ENCODE measurements at places on chromosomes 3 and 15.

- no peak for DNase-seq
These were observed 4.3 kb upstream of the AP4E1 start for GRCh38 chr15:50904211-50904610.

DNA sequence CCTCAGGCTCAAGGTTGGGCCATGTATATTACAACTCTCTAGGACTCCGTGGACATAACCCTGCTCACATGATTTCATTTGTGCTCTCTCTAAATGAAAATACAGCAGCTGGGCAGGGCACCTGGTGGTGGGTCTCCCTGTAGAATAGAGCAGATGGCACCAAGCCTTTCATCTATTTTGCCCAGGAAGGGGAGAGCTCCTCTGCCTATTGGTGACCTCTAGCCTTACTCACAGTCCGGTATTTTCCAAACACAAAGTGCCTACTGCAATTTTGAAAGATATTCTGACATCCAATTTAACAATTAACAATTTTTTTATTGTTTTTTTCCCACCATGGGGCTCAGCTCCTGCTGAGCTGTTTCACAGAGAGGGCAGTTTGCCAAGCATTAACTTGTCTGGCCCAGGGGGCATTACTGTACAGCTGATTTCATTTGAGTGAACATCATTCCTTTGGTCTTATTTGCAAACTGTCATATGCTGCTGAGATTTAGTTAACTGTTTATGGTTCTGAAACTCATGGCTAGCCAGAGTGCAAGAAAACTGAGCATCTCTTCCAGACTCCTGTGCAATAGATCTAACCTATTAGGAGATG lies 474.0 kb downstream of the EPHB1 start:
- no peak for DNase-seq

DNA sequence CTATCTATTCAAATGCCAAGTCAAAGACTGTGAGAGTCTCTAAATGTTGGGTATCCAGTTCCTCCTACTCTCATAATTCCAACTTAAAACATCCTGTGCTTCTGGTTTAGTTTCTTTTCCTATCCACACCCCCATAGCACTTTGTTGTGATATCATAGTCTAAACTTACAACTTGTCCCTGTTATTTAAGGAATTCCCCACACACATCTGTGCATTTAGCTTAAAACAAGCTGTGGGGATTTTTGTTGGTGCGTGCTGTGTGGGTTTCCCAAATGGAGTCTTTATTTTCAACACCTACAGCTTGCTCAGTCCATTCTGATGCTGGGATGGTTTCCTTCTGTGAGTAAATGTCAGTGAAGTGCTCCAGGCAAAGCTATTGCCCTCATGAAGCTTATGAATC lies 167.3 kb downstream of the GMNC start:
- DNase-seq, result no peak

DNA sequence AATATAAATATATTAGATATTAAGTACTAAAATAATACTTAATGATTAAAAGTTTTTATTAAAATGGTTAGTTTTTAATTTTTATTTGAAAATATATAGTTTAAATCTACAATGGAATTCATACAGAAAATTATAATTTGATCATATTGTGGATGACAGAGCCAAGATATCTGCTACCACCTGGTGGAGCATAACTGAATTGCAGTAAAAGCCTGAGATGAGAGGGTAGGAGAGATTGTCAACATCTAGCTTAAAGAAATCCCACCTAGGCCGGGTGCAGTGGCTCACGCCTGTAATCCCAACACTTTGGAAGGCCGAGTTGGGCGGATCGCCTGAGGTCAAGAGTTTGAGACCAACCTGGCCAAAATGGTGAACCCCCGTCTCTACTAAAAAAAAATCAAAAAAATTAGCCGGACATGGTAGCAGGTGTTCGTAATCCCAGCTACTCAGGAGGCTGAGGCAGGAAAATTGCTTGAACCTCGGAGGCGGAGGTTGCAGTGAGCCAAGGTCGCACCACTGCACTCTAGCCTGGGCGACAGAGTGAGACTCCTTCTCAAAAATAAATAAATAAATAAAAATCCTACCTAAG lies 25.1 kb upstream of the CSTA start:
- peak; percentile 68 for DNase-seq

GRCh38 chr3:35544976-35545375 lies 94.3 kb upstream of the ARPP21 start:
- no peak for DNase-seq

- DNase-seq, result no peak
These were observed 108.4 kb downstream of the ADAMTSL3 start for GRCh38 chr15:83762367-83762766.

DNA sequence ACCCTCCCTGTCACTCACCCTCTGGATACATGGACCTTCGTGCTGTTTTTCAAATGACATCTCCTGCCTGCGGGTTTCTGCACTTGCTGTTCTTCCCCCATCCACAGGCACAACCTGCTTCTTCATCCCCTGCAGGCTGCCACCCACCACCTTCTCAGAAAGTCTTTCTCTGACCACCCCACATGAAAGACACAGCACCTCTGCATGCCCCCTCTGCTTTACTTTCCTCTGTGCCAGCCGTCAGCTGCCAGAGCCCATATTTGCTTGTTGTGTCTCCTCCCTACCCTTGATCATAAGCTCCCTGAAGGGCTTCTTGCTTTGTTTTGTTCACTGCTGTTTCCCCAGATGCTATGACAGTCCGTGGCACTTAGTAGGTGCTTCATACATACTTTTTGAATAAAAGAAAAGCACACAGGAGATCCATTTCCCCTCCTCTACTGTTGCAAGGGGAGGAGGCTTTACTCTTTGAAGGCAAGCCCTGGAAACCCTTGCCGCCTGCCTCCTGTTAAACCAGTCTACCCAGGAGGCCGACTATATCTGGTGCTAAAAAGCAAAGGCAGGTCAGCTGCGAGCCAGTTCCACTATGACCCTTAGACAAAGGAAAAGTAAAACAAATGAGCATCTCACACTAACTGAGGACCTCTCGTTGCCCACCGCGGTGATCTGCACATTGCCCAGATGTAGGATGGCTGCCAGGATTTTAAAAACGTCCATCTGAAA lies 31.9 kb downstream of the MYO5C start:
- no peak for DNase-seq

GRCh38 chr15:61421938-61422337 lies 192.8 kb upstream of the RORA start:
- no peak for DNase-seq

DNA sequence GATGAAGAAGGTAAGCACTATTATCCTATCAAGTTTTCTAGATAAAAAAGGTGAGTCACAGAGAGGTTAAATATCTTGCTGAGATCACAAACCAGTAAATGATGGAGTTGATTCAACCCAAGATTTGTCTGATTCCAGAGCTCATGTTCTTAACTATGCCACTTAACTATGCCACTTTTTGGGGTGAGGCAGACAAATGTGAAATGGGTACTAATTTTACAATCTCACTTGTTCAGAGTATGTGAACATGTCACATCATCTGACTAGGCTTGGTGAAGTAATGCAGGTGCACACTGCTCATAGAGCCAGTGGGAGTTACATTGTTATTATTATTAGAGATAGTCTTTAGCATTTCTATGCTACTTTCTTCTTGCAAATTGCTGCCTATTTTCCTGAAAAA lies 2.0 kb downstream of the DRD3 start:
- DNase-seq, result no peak

- no peak for DNase-seq
These were observed 355.3 kb upstream of the DCBLD2 start for GRCh38 chr3:99256788-99257187.

GRCh38 chr15:25886498-25887140 lies 23.5 kb upstream of the ATP10A start:
- DNase-seq, result no peak

- no peak for DNase-seq
These were observed 76.8 kb downstream of the THBS1 start for GRCh38 chr15:39657668-39658067.

GRCh38 chr3:51591231-51591630 lies 52.7 kb downstream of the RAD54L2 start:
- no peak for DNase-seq

- no peak for DNase-seq
These were observed 1498.7 kb upstream of the CADM2 start for GRCh38 chr3:83460052-83460451.

DNA sequence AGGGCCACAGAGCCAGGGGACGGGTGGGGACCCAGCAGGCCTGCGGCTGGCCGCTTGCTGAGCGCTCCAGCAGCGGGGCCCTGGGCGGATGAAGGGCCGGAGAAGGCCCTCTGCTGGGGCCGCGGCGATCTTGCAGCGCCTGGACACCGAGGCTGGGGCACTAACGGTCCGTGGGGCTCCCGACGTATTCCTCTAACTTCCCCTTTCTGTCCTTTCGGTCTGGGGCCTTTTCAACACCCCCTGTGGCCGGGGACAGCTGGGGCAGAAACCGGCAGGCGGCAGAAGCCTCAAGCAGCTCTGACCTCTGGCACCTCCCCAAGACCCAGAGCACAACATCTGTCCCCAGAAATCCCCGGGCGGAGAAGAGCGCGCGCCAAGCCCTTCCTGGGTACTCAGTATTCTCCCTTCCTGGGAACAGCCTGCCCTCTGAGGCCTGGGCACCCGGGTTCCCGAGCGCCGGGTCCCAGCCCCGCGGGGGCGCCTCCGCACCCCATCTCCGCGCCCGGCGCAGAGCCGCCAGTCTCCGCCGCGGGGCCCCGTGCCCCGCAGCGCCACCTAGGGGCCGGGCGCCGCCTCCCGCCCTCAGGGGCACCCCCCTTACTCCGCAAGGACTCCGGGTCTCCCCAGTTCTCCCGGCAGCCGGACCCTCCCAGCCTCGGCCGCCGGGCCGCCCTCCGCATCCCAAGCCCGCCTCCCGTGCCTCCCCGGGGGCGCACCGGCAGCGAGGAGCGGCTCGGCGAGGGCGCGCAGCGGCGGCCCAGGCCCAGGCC lies 582 bp upstream of the SLCO3A1 start:
- DNase-seq, result peak; percentile 78

DNA sequence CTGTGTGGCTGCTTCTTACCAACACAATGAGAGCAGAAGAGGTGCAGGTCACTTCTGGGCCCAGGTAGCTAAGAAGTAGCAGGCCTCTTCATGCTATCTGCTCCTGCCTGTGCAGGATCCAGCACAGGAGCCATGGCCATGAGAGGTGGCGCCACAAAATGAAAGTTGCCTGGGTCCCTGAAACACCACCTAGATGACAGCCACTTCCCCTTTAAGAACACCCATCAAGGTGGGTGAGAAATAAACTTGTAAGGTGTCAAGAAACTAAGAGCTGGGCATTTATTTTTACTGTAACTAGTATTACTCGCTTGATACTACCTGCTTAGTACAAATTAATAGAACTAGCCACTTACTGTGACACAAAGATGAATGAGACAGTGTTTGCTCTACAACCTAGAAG lies 484.6 kb upstream of the TBL1XR1 start:
- DNase-seq, result peak; percentile 32

- no peak for DNase-seq
These were observed 56.7 kb upstream of the XCR1 start for GRCh38 chr3:46083956-46084355.

- no peak for DNase-seq
These were observed 1041.2 kb downstream of the TUSC7 start for GRCh38 chr3:117750674-117751269.

- DNase-seq, result no peak
These were observed 110.1 kb downstream of the MOBP start for GRCh38 chr3:39577541-39577940.

- DNase-seq, result no peak
These were observed 299.5 kb downstream of the GAP43 start for GRCh38 chr3:115922681-115923347.

DNA sequence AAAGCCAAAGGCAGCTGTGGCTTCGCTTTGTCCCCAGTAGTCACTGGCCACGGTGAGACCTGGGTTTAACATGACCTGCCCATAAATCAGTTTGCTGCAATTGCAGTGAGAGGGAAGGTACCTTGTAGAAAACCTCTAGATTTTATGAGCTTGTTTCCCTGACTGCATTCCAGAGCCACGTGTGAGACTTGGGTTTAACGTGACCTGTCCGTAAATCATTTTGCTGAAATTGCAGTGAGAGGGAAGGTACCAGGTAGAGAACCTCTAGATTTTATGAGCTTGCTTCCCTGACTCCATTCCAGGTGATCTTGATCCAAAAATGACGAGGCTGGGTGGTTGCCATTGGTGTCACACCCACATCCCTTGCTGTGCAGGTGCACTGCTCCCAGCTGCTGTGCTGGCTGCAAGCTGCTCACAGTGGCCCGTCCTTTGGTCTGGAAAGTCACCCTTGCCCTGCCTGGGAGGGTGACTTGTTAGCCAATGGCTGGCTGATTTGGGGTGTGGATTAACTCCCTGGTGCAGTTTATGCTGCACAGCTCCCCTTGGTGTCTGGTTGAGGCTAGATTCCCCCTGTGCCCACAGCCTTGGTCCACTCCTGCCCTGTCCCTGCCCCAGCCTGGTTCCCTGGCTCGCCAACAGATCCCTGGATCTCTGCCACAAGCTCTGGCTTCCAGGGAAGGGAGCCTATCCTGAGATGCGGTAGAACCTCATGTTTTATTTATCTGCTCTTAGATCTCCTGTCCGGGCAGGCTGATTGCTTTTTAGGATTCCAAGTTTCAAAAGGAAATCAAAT lies 192.7 kb upstream of the CTDSPL start:
- no peak for DNase-seq

- DNase-seq, result peak; percentile 44
These were observed at the start of gene MESP2 for GRCh38 chr15:89776274-89777072. Gene MESP2 (plus strand): TSS chr15:89776332. CDS start chr15:89776358, 26 bp downstream.

GRCh38 chr3:32825601-32826375 lies 8.0 kb downstream of the TRIM71 start:
- DNase-seq, result no peak

GRCh38 chr3:34260271-34261000 lies 462.0 kb downstream of the PDCD6IP start:
- no peak for DNase-seq

DNA sequence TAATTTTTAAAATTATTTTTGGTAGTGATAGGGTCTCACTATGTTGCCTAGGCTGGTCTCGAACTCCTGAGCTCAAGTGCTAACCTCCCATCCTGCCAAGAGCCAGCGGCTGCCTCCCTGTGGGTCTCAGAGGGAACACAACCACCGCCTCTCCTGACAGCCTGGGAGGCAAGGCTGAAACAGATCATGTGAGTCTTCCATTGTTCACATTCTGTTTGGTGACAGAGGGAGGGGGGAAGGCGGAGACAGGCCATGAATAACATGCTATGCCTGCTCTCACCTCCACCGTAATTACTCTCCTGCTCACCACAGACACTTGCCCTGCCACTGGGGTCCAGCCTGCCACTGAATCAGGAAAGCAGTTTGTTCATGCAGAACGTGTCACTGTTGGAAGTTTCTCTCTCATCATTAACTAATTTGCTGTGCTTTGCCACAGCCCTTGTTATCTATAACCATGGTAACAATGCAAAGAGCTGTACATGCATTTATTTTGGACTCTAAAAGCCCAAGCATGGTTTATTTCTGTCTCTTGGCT lies 78.4 kb upstream of the RASGRF1 start:
- no peak for DNase-seq

DNA sequence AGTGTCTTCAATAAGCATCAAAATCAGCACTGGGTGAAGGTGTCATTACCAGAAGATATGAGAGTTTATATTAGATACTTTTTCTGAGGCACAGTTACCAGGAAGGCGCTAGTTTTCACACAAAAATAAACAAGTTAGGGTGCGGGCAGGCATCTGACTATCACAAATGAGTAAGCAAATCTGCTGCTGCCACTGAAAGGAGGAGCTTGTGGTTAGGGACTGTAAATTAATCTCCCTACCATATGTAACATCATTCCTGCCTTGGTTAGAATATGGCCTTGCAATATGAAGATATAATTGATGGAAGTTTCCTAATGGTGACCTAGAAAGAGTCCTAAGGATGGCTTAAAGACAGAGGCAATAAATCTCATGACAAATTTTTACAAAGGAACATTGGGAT lies 19.5 kb upstream of the EID1 start:
- DNase-seq, result no peak

- no peak for DNase-seq
These were observed 236.2 kb downstream of the ITPR1 start for GRCh38 chr3:4729061-4729973.

- no peak for DNase-seq
These were observed 112.4 kb downstream of the B3GALNT1 start for GRCh38 chr3:160992712-160993111.
